ENCODE measurements at places on chromosomes 3 and 15.

GRCh38 chr15:77846360-77846759, 213.6 kb upstream of the LINGO1 start:
- DNase-seq = no peak

DNA sequence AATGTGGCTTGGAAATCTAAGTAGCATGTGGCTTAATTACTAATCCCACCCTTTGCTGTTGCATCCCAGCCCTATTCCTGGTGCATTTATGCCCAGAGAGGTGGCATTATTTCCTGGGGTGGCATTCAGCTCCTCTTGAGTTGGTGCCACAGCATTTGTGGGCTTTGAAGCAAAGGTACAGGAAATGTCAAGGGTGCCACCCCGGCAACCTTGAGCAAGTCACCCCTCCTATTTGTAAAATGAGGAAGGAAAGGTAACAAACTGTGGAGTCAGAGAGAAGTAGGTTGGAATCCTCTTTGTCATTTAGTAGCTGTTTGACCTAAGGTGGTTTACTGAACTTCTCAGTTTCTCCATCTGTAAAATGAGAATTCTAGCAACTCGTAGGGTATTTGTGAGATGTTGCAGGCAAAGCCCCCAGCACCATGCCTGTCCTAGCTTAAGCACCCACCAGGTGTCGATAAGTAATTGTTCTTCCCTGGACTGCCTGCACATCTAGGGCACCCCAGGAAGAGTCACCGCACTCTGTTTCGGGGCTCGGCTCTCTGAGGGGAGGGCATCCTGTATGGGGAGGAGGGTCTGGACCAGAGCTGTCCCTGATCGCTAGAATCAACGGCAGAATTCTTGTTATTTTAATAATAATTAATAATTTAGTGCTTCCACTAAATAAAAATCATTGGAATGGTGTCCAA, 17.1 kb downstream of the ISG20 start:
- DNase-seq = no peak

DNA sequence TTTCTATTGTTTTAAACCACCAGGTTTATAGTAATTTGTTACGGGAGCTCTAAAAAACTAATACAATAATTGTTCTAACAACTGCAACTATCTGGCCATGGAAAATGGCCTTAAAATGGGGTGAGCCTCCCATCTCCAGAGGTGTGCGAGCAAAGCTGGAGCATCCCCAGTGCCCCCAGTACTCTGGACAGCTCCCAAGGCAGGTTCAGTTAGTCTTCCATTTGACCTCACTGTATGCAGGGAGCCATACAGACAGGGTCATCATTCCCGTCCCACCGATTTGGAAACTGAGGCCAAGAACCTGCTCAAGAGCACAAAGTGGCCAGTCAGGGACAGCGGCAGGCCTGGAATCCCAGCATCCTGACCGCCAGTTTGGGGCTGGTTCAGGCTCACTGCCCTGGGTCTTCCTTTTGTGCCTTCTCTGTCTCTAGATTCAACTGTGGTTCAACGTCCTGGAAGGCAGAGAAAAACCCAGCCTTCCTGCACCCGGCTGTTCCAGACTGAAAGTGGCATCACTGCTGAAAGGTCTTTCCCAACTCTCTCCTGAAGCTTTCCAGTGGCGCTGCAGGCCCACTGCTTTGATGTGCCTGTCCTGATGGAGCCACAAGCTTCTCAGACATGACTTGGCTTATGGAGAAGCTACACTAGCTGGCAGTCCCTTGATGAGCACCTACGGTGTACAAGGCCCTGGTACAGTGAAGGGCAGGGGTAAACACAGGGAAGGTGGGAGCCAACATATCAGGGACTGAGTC, 76.6 kb upstream of the LINGO1 start:
- DNase-seq = no peak

- no peak for DNase-seq
These were observed 70.1 kb downstream of the CD200 start for GRCh38 chr3:112403103-112403502.

DNA sequence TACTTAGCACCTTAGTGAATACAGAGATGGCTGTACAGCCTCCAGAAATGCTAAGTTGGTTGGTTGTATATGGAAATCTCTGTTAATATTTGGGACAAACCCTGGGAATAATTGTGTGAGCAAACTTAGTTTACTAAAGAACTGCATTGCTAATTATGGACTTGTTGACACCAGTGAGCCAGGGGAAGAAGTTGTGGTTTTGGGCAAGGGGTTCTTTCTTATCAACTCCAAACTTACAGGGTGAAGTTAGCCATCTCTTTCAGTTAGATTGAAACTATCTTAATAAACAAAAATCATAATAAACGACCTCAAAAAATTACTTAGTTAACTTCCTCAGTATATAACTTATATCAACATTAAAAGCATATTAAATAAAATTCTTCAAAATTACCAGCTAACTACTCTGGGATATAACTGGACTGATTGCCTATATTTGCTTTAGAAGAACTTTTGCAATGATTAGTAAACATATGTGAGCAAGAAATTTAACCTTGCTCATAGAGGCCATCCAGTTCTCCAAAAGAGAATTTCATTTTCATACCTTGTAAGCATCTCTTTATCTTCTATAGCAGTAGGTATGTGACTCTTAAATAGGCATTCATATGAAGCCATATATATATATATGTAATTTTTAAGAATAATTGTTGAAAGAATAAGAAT, 24.7 kb downstream of the MBNL1 start:
- no peak for DNase-seq

DNA sequence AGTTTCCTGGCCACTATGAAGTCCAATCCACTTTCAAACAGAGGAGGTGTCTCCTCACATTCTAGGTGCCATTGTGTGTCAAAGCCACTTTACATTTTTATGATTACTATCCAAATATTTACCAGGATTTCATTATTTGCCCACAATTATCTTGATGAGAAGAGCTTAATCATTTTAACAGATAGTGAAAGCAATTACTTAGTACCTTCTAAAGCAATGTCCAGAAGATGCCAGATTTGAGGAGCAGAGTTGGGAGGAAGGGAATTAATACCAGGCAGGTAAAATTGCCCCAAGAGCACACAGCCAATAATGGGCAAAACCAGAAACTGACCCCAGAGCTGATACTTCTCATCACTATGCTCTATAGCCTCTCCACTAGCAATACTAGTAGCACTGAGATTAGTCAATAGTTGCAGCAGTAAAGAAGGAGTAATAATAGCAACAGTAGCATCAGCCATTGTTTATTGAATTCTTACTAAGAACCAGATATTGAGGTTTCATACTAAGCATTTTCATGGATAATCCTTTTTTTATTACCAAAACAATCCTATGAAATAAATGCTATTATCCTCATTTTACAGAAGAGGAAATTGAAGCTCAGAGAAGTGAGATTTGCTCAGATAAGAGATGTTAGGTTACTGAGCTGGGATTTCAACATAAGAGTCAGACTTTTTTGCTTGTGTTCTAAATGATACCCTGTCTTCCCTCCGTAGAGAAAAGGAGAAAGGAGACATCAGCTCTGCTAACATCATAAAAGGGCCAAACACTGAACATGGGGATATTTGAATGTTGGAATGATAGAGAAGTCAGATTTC, 509.3 kb upstream of the CFAP20DC start:
- no peak for DNase-seq

DNA sequence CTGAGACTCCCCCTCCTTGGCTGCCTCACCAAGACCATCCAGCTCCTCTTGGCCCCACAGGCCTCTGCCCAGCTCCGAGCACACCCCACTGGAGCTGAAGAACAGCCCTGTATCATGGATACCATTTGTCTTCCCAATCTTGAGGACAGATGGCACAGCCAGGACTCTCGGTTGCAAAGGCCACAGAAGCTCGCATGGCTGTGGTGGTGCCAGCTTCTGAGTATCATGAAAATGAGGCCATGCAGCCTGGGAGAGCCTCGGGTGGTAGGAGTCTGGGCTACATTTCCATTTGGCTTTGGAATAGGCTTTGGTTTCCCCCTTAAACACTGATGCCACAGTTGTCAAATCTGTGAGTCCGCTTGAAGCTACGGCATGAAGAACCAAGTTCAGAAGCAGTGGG, 106.6 kb downstream of the SEMA5B start:
- DNase-seq = no peak

DNA sequence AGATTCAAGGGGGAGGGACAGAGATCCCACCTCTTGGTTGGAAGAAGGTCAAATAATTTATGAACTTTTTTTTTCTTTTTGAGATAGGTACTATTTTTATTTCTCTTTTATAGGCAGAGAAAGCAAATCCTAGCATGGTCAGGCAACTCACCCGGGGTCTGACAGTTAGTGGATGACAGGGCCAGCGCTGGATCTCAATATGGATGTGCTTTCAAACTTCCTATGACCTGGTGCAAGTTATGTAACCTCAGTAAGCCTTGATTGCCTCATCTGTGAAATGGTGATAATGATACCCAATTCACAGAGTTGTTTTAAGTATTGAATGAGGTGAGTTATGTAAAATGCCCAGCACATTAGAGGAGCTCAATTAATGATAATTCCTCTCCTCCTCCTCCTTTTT, 86.8 kb upstream of the MEF2A start:
- no peak for DNase-seq

- no peak for DNase-seq
These were observed 12.1 kb downstream of the GK5 start for GRCh38 chr3:142213298-142213697.

GRCh38 chr15:100913961-100914360, 5.2 kb upstream of the LRRK1 start:
- no peak for DNase-seq

- no peak for DNase-seq
These were observed 716 bp downstream of the CPEB1 start for GRCh38 chr15:82646250-82647044.

Data from bone marrow (tissue), 2 donors.